A549 treated with AZD2906 at 1 μM for 4 hours (cell line): ENCODE measurements at places on chromosomes 3 and 15. TPM values are rescaled to one million over a fixed set of nuclear protein-coding genes. Genes with fewer than 3 reads are reported as not detected.

The ECE2 gene
- not detected in 5 replicates for total RNA-seq

The ISLR2 gene
- total RNA-seq: 0.10 to 0.31 TPM (median 0.13 TPM) in 5 replicates

The SEMA6D gene
- not detected in 5 replicates for total RNA-seq

The RLBP1 gene
- not detected in 5 replicates for total RNA-seq

The HRH1 gene
- 5.6 to 6.9 TPM (median 6.2 TPM) in 5 replicates for total RNA-seq

The AHSG gene
- 0.05 to 0.12 TPM (median 0.06 TPM) in 4 of 5 replicates, not detected in the other for total RNA-seq

The MUC4 gene
- total RNA-seq: 0.01 to 0.10 TPM (median 0.05 TPM) in 4 of 5 replicates, not detected in the other

The FAM43A gene
- 11.3 to 23.6 TPM (median 22.1 TPM) in 5 replicates for total RNA-seq

The ZNF660 gene
- not detected in 5 replicates for total RNA-seq

The TTLL13 gene
- 0.03 to 0.57 TPM (median 0.12 TPM) in 5 replicates for total RNA-seq

The SCG5 gene
- total RNA-seq: 1.4 to 2.1 TPM (median 1.9 TPM) in 5 replicates
